MV-4-11 (cell line): ENCODE measurements at places on chromosomes 6 and 20.

DNA sequence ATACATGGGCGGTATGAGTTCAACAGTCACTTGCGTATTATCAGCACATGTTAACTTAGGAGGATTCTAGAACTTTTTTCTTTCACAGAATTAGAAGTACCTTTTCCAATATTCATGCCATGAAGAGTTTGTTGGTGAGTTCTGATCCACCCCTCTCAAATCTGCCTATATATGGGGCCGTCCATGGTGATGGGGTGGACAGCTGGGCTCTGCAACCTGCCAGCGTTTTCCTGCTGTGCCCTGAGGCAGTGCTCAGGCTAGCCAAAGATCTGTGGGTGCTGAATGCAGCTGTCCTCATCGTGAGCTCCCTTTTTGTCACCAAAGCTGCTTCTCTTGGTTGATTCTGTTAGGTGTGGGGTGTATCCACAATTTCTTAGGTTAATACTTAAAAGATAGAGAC lies 88.7 kb downstream of the THBS2 start:
- no peak for DNase-seq

DNA sequence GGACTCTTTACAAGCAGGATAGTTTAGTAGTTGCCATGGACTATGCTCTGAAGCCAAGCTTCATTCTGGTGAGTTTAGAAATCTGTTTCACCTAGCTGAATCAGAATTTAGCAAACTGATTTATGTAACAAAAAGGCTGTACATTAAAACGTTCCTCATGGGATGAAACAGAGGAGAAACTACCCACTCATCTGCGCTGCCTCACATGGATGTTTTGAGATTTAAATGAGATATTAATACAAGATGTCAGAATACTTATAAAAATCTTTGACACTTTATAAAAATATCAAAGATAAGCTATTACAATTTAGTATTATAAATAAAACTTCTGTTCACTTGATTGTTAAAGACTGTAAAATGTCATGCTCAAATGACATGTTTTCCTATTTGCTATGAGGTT lies 16.8 kb downstream of the RUNX2 start:
- no peak for DNase-seq

- DNase-seq: no peak
Measured at GRCh38 chr6:154466971-154467679, 43.4 kb downstream of the CNKSR3 start.

- peak; percentile 16 for DNase-seq
Measured at GRCh38 chr6:148325316-148326068, 17.1 kb upstream of the SASH1 start.

- DNase-seq: peak; percentile 74
Measured at GRCh38 chr6:41707565-41708200, 27.7 kb downstream of the TFEB start.

GRCh38 chr6:76230711-76231110 lies 158.2 kb upstream of the IMPG1 start:
- peak; percentile 9 for DNase-seq

DNA sequence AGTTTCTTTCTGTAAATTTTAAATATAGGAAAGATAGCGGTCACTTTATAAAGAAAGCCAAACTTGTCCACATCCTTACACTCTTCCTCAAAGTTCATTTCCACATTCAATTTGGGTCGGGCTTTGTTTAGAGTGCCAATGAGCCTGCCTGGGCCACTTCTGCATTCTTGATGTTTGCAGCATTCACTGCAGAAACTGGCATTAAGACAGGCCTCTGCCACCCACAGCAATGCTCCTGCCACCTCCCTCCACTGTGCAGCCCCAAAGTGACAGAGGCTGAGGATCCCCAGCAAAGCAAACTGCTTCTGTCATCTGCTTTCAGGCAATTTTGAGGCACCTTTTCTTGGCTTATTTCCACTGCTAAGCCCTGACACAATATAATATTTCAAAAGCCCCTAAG lies 61.2 kb downstream of the TNFAIP3 start:
- DNase-seq: peak; percentile 90

GRCh38 chr6:90370493-90370959 lies 73.9 kb upstream of the BACH2 start:
- DNase-seq: no peak
